ENCODE measurements at places on chromosomes 6 and 20.

DNA sequence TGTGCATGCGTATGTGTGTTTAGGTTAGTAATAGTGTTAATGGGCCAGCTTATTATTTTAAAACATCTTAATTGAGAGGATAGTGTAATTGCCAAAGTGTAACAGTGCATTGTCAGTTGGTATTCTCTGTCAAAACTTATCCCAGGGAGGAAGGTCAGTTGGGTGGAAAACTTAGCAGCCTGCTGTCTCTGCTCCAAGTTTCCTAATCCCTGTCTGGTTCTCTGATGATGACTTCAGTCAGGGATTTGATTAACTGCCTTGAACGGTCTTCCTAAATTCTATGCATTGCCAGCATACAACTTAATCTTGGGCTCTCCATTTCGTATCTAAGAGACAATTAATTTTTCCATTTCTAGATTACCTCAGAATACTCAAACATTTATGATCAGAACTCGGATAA lies 51.1 kb downstream of the L3MBTL3 start:
- no peak for DNase-seq

DNA sequence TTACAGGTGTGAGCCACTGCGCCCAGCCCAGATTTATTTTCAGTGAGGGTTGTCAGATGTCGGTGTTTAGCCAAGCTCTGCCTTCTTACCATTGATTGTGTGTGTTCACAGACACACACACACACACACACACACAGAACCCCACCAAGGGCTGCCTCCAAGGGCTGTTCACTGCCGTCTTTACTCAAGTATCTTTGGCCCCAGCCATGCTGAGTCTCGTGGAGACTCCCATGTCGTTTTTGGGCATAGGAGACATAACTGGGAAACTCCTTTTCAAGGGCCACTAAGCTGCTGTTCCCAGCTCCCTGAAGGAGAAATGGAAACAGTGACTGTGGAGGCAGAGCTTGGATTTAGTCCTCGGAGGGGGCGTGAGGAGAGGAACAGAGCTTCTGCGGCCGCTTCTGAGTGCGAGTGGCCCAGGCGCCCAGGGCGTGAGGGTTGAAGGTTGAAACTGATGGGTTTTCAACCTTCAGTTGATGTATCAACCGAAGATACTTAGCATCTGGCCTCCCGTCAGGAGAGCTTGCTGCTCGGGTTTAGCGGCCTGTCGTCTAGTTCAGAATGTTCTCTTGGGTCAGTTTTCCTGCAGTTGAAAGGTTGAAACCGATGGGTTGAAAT lies 243.6 kb downstream of the TTLL2 start:
- DNase-seq, result no peak

GRCh38 chr6:130574146-130574545 lies 208.3 kb downstream of the TMEM200A start:
- no peak for DNase-seq

DNA sequence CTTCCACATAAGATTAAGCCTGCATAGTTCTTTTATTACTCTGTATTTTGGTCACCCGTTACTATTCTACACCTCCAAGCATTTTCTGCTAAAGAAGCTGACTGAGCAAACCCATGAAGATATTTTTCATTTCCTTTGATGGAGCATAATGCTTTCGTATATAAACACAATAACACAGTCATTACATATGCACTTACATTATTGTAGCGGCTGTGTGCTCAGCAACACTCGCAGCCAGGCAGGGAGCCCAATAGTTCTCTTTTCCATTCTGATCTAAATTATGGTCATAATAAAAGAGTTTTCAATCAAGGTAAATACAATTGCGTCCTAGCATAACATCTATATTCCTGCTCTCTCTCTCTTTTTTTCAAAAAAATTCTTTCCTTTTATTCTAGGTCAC lies 69.6 kb upstream of the TFB1M start:
- no peak for DNase-seq

DNA sequence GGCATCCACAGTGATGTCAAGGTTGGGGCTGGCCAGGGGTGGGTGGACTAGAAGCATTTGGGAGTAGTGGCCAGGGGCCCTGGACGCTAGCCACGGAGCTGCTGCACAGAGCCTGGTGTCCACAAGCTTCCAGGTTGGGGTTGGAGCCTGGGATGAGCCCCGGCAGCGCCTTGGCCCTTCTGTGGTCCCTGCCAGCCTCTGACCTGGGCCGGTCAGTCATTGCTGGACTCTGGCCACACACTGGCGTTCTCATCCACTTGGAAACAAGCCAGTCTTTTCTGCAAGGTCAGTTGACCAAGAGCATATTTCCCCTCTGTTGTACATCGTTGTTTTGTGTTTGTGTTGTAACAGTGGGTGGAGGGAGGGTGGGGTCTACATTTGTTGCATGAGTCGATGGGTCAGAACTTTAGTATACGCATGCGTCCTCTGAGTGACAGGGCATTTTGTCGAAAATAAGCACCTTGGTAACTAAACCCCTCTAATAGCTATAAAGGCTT lies 8.4 kb downstream of the PSMA7 start:
- DNase-seq, result no peak

DNA sequence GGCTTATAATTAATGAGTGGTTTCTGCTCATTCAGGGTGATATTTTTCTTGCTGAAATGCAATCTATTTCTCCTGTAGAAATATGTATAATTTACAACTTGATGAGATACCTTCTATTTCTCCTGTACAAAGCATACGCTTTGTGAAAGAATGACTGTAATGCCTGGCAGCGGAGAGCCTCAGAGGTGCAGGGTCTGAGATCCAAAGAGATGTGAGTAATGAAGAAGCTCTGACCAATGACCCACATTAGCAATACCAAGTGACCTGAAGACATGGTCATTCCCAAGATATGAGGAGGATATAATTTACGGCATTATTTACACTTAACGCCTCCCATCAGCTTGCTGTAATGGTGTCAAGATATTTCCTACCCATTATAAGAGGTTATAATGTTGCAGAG lies 98.4 kb upstream of the RAB32 start:
- DNase-seq, result no peak

GRCh38 chr6:4320860-4321259 lies 185.5 kb upstream of the ECI2 start:
- DNase-seq, result peak; percentile 4

DNA sequence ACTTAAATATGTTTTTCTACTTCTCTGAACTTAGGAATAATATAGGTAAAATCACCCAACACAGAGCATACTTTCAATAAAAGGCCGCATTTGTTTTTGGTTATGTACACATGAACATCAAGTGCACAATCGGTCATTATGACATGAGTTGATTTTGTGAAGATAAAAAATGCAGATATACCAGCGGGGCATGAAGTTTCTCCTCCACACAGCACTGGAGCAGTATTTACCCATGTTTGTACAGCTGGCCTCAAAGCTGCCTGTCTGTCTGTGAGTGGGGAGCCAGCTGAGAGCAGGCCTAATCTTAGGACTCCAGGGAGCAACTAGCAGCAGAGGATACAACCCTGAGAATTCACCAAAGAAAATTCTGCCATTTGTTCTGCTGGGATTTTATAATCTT lies 206.5 kb downstream of the TPBG start:
- DNase-seq, result no peak

- no peak for DNase-seq
Observed at GRCh38 chr6:159943101-159943632, 25.7 kb upstream of the IGF2R start.

GRCh38 chr6:169849396-169849795 lies 98.0 kb downstream of the ERMARD start:
- DNase-seq, result no peak

GRCh38 chr6:41638935-41639808 lies 904 bp downstream of the MDFI start:
- no peak for DNase-seq

DNA sequence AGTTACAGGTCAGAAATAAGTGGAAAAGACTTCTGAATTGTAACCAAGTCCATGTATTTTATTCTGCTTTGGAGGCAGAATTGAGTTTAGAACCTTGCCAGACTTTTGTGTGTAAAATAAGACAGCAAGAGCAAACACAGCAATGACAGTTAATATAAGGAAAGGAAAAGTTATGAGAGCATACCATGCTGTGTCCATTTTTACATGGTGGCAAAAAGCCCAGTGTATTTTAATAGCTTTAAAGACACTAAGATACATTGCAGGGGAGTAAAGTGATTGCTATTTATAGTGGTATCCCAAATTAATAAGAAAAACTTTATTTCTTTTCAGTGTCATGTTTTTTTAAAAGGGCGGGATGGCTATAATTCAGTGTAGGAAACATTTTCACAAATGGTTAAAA lies 45.2 kb downstream of the CDC5L start:
- no peak for DNase-seq

DNA sequence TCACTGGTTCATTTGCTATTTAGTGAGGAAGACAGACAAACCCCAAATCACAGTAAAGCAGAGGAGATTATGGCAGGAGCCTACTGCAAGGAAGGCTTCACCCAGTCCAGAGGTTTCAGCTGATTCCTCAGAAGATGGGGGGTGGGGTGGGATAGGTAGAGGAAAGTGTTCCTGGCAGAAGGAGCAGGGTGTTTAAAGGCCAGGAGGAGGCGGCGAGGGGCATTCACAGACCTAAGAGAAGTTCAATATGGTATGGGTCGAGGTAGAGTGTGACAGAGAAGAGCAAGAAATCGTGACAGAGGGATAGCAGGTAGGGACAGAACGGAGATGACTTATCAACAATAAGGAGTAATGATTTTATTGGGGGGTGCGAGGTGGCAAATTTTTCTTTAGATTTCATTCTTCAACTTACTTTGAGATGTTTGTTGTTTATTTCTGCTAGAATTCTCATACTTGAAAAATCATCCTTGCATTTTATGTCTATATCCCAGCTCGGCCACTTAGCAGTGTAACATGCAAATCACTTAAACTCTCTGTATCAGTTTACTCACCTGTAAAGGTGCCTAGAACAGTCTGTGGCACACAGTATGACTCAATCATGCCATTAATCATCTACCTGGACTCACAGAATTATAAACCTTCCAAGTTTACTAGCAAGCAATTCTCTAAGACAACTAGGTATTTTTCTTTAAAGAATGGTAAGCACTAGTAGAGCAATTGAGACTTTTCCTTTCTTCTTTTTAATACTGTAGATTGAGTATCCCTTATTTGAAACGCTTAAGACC lies 176.7 kb downstream of the REV3L start:
- no peak for DNase-seq

DNA sequence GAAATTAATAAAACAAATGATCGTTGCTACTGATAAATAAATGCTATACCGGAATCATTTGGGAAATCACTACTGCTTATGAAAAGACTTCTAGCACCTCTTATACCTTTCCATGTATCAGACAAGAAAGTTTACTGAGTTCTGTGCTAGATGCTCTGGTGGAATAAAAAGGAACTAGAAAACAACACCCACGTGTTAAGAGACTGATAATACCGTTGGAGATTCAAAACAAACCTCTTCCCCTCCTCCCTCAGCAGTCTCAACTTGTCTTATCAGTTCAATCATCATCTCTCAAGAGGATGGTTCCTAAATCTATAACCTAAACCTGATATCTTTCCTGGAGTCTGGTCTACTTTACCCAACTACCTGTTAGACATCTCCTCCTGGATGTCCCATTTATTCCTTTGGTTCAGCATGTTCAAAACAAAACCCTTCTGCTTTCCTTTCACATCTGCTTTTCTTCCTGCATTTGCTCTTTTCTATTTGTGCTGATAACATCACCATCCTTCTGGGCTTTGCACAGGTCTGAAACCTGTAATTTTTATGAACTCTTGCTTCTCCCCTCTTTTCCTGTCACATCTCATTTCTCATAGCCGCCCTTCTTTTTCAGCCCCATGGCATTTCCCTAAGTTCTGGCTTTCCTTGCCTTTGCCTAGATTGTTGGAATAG lies 122.2 kb downstream of the COL19A1 start:
- no peak for DNase-seq

DNA sequence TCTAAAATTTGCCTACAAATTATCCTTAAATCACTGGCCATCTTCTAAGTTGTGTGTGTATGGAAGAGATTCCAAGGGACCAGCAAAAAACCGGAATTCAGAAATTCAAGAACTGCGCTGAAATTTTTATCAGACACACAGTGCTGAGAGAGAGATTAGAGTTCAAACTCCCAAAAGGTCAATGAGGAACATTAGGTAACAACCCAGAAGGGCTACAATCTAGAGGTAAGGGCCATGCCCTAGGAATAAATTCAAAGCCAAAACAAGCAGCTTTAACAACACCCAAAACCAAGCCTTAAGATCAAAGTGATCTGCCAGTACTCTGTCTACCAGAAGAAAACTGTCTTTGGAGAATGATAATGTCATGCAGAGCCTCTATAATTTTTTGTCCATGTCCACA lies 17.8 kb downstream of the SRSF12 start:
- no peak for DNase-seq

GRCh38 chr6:163501439-163501838 lies 86.9 kb downstream of the QKI start:
- no peak for DNase-seq

DNA sequence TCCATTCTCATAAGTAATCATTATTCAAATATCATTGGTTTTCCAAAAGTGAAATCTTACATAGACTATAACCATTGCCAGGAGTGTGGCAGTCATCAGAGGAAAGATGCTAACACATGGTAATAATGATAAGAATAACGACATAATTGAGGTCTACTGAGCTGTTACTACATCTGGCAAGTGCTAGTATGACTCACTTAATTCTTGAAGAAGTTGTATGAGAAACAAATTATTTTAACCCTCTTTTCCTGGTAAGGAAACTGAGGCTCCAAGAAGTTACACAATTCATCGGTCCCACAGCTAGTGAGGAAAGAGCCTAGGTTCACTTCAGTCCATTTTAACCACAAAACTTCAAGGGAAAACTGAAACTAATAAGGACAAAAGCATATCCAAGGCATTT lies 335.6 kb upstream of the BTBD3 start:
- no peak for DNase-seq

- DNase-seq, result no peak
Observed at GRCh38 chr20:44589537-44589936, 7.2 kb downstream of the PKIG start.

DNA sequence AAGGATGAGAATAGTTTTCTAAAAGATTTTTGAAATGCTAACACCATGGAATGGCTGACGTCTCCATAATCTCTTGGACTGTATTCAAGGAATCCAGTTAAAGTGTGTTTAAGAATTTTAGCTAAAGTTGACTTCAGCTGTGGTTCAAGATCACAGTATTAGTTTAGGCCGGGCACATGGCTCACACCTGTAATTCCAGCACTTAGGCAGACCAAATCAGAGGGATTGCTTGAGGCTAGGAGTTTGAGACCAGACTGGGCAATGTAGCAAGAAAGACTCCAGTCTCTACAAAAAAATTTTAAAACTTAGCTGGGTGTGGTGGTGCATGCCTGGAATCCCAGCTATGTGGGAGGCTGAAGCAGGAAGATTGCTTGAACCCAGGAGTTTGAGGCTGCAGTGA lies 68.2 kb downstream of the RFPL4B start:
- no peak for DNase-seq

DNA sequence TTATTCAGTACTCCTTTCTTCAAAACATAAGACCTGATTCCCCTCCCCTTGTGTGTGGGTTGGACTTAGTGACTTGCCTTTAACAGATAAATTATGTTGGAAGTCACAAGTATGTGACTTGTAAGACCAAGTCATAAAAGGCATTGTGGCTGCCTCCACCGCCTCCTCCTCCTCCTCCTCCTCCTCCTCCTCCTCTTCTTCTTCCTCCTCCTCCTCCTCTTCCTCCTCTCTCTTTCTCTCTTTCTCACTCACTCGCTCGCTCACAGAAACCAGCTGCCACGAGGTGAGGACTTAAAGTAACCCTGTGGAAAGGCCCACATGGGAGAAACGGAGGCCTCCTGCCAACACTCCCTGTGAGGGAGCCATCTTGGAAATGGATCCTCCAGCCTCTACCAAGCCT lies 64.0 kb downstream of the NCR2 start:
- no peak for DNase-seq

GRCh38 chr6:82766476-82766875 lies 299.2 kb downstream of the UBE3D start:
- no peak for DNase-seq

All from NCI-H2227 treated with DMSO at 0.1 percent for 48 hours (cell line).